ENCODE measurements at places on chromosomes 5 and 9.

- no peak for DNase-seq
These were observed 143.2 kb downstream of the HMHB1 start for GRCh38 chr5:143955141-143955540.

DNA sequence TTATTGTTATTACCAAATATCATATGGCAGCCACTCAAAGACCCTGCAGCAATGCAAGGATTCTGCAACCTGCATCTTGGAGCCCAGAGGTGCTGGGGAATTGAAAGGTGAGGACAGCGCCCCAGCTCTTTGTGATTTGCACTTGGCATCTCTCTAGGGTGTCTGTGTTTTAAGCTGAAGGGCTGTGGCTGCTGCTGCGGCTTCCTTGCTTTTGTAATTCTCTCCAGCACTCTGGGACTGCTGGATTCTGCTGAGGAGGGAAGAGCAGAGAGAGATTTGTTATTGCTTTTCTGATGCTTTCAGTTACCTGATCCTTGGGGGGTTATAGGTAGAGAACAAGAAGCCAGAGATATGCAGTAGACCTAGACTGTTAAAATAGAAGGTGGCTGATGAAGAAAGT lies 562.4 kb downstream of the EBF1 start:
- DNase-seq = no peak

GRCh38 chr5:154384480-154385235 lies 61.1 kb upstream of the SAP30L start:
- no peak for DNase-seq

- no peak for DNase-seq
These were observed 120.0 kb upstream of the KLF9 start for GRCh38 chr9:70534471-70534870.

DNA sequence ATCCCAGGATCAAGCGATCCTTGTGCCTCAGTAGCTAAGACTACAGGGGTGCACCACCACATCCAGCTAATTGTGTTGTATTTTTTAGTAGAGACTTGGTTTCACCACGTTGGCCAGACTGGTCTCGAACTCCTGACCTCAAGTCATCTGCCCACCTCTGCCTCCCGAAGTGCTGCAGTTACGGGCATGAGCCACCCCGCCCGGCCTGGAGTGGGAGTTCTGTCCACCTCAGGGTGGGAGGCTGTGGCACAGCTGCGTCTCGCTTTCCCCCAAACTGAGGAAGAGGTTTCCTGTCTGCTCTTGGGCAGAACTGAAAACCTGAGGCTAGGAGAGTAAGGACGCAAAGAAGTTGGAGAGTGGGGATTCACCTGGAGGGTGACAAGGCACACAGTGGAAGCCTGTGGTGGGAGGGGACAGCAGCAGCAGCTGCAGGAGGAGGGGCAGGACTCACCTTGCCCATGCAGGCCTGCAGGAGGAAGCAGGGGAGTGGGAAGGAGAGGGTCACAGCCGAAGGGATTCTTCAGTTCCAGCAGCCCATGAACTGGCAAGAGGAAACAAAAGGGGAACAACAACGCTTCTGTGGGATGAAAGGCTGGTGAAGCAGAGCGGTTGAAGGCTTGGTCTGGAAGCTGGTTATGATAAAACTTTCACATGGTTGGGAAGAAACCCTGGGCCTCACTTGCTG lies 181.4 kb downstream of the GAS1 start:
- no peak for DNase-seq

DNA sequence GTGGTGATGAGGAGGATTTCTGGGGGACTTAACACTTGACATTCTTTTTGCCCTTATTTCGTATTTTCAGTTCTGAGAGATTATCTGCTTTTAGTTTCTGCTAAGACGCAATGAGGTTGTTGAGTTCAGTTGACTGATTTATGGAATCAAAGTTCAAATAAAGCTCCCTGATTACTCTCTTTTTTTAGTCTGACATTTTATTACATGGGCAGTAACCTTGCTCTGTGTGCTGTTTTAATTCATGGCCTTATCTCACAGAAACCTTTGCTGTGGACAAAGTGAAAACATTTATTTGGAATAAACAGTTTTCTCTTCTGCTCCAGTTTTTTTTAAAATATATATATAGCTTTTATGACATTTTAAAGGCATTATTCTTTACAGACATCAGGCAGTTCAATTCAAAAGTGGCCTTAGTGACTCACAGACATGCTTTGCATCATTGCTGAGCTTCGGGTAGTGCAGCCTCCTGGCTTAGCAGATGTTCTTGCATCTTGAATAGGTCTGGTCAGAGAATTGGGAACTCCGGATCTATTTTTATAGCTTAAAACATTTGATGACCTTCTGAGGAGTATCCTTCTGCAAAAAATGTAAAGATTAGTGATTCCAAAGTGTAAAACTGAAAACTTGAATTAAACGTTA lies 162.9 kb downstream of the FAM170A start:
- no peak for DNase-seq

- DNase-seq = no peak
These were observed 109.6 kb upstream of the ACTBL2 start for GRCh38 chr5:57592236-57592635.

GRCh38 chr9:113160571-113160970 lies 9.8 kb downstream of the SLC31A2 start:
- DNase-seq = no peak
